ENCODE measurements at places on chromosomes 12 and 14.

DNA sequence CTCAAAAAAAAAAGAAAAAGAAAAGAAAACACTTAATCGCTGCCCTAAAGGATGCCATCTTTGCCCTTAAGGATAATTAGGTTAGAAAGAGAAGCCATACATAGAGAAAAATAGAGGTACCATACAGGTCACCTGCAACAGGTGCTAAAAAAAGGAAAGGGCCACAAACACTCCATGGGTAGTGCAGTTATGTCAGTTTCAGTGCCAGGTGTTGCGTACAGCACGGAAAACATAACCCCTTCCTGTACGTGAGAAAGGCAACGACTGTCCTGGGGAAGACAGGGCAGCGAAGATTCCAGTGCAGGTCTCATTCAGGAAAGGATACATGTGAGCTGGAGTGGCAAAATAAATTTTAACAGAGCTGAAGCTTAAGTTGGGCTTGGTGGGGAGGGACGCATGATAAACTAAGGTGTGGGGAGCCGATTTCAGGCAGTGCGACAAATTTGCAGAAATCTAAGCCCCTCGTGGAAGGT lies 553 bp upstream of the DAZAP2 start:
- DNase-seq = no peak

DNA sequence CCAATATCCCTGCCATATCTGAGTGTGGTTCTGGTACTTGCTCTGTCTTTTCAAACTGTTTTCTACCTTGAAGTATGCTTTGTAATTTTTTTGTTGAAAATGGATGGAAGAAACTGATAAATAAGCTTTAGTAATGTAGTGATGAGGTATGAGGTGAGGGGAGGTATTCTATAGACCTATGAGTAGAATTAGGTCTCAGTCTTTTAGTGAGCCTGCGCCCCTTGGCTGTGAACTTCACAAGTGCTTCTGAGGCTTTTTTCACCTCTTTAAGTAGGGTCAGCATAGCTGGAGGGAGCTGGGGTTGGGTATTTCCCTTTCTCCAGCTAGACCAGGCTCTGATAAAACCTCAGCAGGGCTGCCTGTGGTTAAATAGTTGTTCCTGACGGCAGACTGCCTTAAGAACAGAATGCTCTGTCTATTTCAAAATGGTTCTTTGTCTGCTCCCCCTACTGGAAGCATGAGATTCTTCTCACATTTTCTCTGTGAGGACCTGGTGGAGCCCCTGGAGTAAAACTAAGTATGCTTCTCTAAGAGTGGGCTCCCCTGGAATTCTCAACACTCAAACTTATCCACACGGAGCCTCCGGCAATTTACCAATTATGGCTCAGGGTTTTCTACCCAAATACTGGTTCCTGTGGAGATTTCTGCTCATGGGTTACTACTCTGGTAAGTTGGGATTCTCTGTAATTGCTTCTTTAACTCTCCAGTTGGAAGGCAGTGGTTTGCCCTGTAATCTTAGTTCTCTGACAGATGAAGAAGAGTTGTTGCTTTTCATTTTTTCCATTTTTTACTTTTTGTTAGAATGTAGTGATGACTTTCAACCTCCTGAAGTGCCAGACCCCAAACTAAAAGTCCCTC lies 13.1 kb downstream of the KRT5 start:
- DNase-seq = no peak

- no peak for DNase-seq
Observed at GRCh38 chr12:5051913-5052312, 8.2 kb downstream of the KCNA5 start.

GRCh38 chr14:23409966-23410635 lies 2.0 kb upstream of the MYH6 start:
- peak; percentile 82 for DNase-seq

- DNase-seq = no peak
Observed at GRCh38 chr14:91245029-91245428, 525 bp upstream of the GPR68 start.

- no peak for DNase-seq
Observed at GRCh38 chr14:101843665-101844064, 82.2 kb downstream of the PPP2R5C start.

GRCh38 chr14:104678901-104679705 lies 10.3 kb upstream of the INF2 start:
- peak; percentile 40 for DNase-seq

DNA sequence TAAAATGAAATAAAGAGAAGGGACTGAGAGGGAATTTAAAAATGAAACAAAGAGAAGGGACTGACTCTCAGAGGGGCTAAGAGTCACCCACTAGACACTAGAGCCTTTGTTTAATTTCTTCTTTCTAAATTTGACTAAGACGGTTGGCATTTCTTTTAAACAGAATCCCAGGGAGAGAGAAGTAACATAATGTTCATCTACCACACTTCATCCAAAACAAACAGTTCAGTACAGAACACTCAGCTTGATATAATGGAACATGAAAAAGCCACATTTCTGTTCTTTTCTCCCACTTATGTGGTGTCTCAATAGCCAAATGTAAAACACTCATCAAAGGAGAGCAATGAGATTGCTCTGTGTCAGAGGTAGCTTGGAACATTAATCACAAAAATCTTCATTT lies 10.1 kb upstream of the NT5DC3 start:
- no peak for DNase-seq

DNA sequence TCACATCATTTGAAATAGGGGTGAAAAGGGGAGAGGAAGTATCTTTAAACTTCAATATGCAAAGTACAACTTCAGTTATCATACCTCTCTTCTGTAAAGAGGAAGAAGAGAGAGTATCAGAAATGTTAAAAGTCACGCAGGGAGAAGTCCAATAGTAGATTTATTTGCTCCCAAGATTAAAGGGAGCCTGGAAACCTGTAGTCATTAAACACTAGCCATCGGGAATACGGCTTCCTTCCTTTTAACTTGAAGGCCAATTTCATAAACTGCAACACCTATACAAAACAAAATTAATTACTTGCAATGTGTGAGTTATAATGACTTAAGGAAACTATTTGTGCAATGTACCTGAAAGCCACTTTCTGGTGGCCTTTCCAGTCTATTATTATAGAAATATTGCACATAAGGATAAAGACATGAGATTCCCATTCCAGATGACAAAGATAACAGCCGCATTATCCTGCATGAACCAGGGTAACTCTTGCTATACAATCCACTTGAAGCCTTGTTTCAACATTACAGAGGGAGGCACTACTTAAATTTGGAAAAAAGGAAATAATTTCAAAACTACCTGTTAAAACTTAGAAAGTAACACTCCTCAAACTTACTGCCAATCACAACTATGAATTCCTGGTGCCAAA lies 4.6 kb downstream of the BTG1 start:
- DNase-seq = no peak

- DNase-seq = no peak
Observed at GRCh38 chr14:98070536-98070935, 1201.5 kb downstream of the BCL11B start.

- no peak for DNase-seq
Observed at GRCh38 chr12:59149995-59150642, 229.8 kb upstream of the LRIG3 start.

DNA sequence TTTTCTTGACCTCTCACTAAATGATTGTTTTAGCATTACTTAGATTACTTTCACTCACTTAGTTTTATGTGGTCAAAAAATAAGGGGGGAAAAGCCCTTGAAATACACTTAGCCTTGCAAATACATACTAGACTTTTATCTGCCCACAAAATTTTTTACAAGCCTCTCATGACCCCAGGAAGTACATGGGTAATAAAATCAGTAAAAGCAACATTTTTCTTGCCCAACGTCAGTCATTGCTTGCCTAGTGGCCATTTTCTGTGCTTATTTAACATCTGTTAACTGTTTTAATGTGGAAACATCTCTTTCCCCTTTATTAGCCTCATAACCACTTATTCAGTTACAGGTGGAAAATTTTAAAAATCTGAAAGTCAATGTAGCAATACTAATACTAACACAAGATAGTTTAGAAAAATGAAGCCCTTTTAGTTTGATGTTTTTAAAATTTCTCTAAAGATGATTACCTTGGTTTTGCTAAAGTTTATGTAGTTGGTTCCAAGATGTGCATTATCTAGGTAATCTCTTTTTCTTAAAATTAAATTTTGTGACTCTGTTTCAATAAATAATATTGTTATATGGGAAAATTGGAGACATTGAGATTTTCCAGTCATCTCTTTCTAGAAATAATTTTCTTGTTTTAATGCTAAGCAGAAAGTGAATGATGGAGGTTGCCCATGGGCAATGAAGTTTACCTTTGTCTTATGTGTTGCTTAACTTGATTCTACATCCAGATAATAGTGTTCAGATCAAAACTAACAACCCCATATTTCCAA lies 175.5 kb downstream of the TMTC2 start:
- no peak for DNase-seq

- DNase-seq = peak; percentile 68
Observed at GRCh38 chr14:91303091-91303923, 58.8 kb upstream of the GPR68 start.

DNA sequence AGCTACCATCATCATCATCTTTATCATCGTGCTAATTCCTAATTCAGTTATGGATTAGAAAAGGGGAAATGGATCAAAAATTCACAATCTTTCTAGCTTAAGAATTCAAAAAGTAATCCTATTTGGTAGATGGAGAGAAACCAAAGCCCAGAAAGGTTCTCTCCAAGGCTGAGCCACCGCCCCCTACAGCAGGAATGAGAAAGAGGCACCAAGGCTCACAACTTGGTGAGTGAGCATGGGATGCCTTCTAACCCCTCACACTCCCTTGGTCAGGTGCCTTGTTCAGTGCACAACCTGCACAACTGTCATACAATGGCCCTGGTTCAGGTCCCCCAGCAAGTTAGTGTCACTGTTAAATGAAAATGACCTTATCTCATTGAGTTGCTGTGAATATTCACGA lies 171.5 kb downstream of the ANO2 start:
- no peak for DNase-seq

DNA sequence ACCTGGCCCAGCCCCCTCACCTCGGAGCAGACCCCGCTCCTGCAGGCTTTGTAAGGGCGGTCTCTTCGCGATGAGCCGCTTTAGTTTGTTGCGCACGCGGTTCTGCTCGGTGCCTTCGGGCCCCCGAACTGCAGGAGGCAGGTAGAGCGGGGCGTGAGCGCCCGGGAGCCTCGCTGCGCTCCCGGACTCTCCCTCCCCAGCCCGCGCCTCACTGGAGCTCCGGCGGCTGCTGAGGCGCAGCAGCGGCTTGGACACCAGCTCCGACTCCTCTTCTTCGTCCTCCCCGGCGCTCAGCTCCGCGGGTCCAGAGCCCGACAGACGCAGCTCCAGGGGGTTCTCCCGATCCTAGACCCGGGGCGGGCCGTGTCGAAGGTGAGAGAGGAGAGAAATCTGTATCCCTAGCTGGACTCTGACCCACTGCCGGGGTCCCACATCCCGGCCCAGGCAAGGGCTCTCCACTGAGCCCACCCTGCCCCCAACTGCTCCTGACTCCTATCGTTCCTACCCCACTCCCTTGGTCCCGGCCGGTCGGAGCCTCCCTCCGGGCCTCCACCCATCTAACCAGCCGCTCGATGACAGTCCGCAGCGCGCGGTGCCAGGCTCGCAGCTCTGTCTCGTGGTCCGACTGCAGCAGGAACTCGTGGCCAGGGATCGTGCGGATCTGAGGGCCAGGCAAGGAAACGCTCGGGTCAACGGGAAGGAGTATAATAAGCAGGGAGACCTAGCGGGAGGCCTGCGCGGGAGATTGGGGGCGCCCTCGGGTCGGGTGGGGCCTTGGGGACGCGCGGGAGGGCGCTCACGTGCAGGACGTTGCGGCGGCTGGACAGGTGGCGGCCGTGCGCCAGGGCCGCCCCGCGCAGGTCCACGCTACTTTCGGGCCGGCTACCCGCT lies 4.2 kb downstream of the ARHGAP9 start:
- DNase-seq = peak; percentile 64

DNA sequence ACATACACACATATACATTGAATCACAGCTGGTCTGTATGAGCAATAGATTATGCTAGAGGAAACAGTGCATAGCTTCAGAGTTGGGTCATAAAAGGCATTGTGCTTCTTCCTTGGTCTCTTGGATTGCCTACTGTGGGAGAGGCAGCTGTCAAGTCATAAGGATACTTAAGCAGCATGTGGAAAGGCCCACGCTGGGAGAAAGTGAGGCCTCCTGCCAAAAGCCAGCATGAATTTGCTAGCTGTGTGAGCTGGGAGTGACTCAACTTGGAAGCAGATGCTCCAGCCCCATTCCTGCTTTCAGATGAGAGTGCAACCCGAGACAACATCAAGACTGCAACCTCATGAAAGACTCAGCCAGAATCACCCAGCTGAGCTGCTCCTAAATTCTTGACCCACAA lies 311.9 kb upstream of the TBX3 start:
- no peak for DNase-seq

- DNase-seq = no peak
Observed at GRCh38 chr12:70383886-70384285, 17.8 kb downstream of the KCNMB4 start.

DNA sequence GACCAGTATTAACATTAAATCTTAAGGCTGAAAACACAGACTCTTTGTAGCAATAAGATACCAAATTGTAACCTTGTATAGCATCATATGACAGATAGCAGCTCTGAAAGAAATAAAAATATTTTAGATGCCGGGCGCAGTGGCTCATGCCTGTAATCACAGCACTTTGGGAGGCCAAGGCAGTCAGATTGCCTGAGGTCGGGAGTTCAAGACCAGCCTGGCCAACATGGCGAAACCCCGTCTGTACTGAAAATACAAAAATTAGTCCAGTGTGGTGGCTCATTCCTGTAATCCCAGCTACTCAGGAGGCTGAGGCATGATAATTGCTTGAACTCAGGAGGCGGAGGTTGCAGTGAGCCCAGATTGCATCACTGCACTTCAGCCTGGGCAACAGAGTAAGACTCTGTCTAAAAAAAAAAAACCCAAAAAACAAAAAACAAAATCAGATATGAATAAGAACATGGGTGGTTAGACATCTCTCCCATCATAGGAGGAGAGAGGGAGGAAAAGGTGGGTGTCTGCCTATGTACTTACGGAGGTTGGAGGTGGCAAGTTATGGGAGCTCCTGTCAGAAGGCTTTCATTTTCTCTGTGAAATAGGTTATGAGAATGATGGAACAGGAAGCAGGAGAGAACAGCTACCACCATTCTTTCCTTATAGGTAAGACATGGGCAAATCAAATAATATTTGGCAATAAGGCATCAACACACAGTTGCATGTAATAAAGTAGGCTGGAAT lies 7.6 kb upstream of the HEBP1 start:
- no peak for DNase-seq

DNA sequence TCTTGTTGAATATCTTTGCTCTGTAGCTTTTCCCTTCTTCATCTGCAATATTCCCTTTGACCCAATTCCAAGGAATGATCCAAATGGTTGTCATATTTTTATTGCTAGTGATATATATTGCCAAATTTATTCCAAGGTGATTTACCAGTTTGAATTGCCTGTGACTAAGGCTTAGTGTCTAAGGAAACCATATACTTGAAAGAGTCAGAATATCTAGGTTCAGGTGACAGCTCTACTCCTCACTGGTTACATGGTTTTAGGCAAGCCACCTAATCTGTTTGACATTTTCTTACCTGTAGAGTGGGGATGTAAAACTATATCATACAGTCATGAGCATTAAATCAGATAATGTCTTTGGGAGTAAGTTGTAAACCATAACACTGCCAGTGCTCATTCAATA lies 473.8 kb downstream of the NPAS3 start:
- no peak for DNase-seq

All from Right ventricle myocardium superior (tissue), 1 donor.